Prostate gland (tissue), 2 donors: ENCODE measurements at places on chromosomes 2 and 18. TPM values are rescaled to one million over a fixed set of nuclear protein-coding genes. Genes with fewer than 3 reads are reported as not detected.

MC4R gene
- total RNA-seq: not detected

AGXT gene
- total RNA-seq: not detected

LHCGR gene
- not detected for total RNA-seq

DSG1 gene
- 5.5 TPM for total RNA-seq

IFT172 gene
- total RNA-seq: 42.8 TPM

DNA sequence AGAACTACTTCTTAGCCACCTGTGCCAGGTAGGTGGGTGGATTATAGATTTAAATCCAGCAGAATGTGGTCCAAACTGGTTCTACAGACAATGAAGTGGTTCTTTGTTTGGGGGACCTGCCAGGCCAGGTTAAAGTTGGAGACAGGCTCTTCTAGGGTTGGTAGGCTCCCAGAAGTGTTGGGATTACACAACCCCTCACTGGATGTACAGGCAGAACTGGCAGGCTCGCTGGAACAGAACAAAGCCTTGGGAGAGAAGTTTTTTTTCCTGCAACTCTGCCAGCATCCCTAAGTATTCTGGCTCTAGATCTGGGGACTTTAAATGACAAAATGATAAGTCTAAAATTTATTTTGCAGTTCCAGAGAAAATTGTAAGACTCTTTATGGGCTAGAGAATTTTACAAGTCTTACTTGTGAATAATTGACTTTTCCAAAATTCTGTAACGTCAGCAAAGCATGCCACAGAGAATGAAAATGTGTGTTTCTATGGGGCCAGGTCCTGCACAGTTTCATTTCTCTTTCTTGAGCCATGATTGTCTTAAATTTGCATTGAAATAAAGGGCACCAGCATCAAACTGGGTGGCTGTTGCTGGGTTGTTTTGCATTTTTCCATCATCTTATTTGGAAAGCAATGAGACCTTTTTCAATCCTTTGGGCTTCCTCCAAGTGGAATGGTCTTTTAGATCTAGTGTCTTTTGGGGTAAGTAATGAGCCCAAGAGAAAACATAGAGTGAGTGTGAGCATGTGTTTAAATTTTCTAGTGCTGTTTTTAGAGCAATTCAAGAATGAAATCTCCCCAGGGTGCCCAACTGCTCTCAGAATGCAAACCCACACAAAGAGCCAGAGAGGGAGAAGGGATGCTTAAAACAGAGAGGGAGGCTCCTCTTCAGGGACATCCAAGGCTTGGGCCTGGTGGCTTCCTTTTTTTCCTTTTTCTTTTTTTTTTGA is 32.4 kb upstream of the ATL2 start:
- peak overlapping the region; percentile 14 for H3K27ac ChIP-seq
- H3K36me3 ChIP-seq: no peaks in the 10 kb centered on the region
- H3K27me3 ChIP-seq: no peaks in the 10 kb centered on the region
- no peak overlapping the region for H3K4me3 ChIP-seq

GRCh38 chr2:195488567-195488966 is 168.5 kb upstream of the SLC39A10 start:
- H3K36me3 ChIP-seq: no peaks in the 10 kb centered on the region
- H3K4me3 ChIP-seq: no peak overlapping the region
- H3K4me1 ChIP-seq: no peaks in the 10 kb centered on the region
- no peak overlapping the region for H3K27ac ChIP-seq
- H3K27me3 ChIP-seq: no peaks in the 10 kb centered on the region

DNA sequence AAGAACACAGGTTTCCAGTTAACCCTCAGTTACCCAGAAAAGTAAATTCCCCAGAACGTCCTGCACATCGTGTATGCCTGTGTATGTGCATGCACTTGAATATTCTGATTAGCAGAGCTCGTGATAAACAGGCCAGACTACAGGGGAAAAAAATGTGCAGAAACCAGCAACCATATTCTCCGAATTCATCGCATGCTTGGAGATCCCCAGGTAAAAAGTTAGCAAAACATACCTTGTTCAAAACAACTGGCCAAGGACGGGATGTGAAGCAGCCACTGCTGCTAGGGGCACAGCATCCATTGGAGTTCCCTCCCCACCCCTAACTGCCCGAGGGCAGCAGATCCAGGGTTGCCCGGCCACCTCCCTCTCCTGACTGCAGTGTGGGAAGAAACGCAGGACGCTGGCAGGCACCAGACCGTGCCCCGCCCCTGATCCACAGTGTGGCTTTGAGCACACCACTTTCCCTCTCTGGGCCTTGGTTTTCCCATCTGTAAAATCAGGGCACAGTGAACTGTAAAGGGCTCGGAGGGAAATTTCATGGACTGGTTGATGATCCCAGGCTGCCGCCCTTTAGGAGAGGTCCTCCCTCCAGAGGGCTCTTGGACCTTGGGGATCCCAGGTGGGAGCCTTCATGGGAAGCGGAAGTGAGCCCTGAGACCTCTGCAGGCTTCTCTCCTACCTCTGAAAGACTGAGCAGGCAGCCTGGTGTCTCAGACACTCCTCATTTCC is 11.9 kb upstream of the ARID5A start:
- H3K27me3 ChIP-seq: no peaks in the 10 kb centered on the region
- no peaks in the 10 kb centered on the region for H3K36me3 ChIP-seq
- H3K4me1 ChIP-seq: peaks cover 2% of the 10 kb centered on the region

GRCh38 chr2:183224948-183225347 is 100.7 kb downstream of the NUP35 start:
- no peaks in the 10 kb centered on the region for H3K27me3 ChIP-seq
- H3K4me1 ChIP-seq: no peaks in the 10 kb centered on the region
- no peak overlapping the region for H3K4me3 ChIP-seq
- no peaks in the 10 kb centered on the region for H3K36me3 ChIP-seq
- no peak for DNase-seq

GRCh38 chr18:55250768-55251173 is 291.5 kb upstream of the CCDC68 start:
- H3K4me3 ChIP-seq: no peak overlapping the region
- H3K4me1 ChIP-seq: no peaks in the 10 kb centered on the region
- H3K27me3 ChIP-seq: no peaks in the 10 kb centered on the region
- no peak for DNase-seq
- no peaks in the 10 kb centered on the region for H3K36me3 ChIP-seq
- H3K27ac ChIP-seq: no peak overlapping the region

GRCh38 chr18:48943333-48943732 is 7.4 kb downstream of the SMAD7 start:
- no peak overlapping the region for H3K4me3 ChIP-seq
- peaks cover 51% of the 10 kb centered on the region for H3K4me1 ChIP-seq
- H3K36me3 ChIP-seq: no peaks in the 10 kb centered on the region
- no peak for DNase-seq
- H3K27me3 ChIP-seq: no peaks in the 10 kb centered on the region

- H3K27me3 ChIP-seq: no peaks in the 10 kb centered on the region
- H3K36me3 ChIP-seq: no peaks in the 10 kb centered on the region
- no peak overlapping the region for H3K27ac ChIP-seq
- H3K4me3 ChIP-seq: no peak overlapping the region
- H3K4me1 ChIP-seq: no peaks in the 10 kb centered on the region
Measured at GRCh38 chr2:119477113-119477505, 45.5 kb downstream of the TMEM37 start.

DNA sequence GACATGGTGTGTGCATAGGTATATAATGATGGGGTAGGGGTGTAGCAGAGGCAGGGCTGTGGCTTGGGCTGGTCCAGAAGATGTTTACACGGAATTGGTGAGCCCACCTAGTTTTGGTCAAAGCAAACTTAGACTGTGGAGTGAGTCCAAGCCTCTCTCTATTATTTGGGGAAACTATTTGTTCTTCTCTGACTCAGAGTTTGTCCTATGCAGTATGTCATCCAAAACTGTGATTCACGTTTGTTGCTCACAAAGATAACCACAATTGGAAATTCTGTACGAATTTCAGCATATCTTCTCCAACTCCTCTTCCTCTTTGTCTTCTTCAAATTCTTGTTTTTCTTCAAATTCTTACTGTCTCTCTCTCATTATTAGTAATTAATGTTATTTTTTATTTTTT is 292.9 kb downstream of the XIRP2 start:
- H3K4me3 ChIP-seq: no peak overlapping the region
- no peaks in the 10 kb centered on the region for H3K36me3 ChIP-seq
- no peaks in the 10 kb centered on the region for H3K27me3 ChIP-seq
- DNase-seq: no peak
- no peaks in the 10 kb centered on the region for H3K4me1 ChIP-seq
- no peak overlapping the region for H3K27ac ChIP-seq

- H3K27me3 ChIP-seq: no peaks in the 10 kb centered on the region
- no peaks in the 10 kb centered on the region for H3K36me3 ChIP-seq
- no peaks in the 10 kb centered on the region for H3K4me1 ChIP-seq
- no peak overlapping the region for H3K4me3 ChIP-seq
Measured at GRCh38 chr2:177275743-177276055, 11.2 kb upstream of the NFE2L2 start.

- H3K4me1 ChIP-seq: no peaks in the 10 kb centered on the region
- no peaks in the 10 kb centered on the region for H3K27me3 ChIP-seq
- no peak overlapping the region for H3K27ac ChIP-seq
- no peaks in the 10 kb centered on the region for H3K36me3 ChIP-seq
- no peak overlapping the region for H3K4me3 ChIP-seq
Measured at GRCh38 chr2:58594762-58595161, 353.6 kb upstream of the FANCL start.

DNA sequence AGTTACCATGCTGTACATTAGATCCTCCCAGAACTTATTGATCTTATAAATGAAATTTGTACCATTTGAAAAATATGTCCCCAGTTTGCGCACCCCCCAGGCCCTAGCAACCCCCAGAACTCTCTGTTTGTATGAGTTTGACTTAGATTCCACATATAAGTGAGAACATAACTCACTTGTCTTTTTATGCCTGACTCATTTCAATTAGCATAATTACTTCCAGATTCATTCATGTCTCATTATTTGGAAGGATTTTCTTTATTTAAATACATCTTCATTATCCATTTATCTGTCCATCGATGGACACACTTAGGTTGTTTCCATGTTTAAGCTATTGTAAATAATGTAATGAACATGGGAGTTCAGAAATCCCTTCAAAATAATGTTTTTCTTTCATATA is 705.9 kb downstream of the CCDC85A start:
- H3K27ac ChIP-seq: no peak overlapping the region
- H3K4me1 ChIP-seq: no peaks in the 10 kb centered on the region
- H3K4me3 ChIP-seq: no peak overlapping the region
- no peak for DNase-seq

GRCh38 chr2:10579876-10580514 is 109.8 kb downstream of the NOL10 start:
- no peaks in the 10 kb centered on the region for H3K27me3 ChIP-seq
- H3K36me3 ChIP-seq: no peaks in the 10 kb centered on the region
- H3K4me1 ChIP-seq: no peaks in the 10 kb centered on the region
- H3K4me3 ChIP-seq: no peak overlapping the region
- DNase-seq: no peak

GRCh38 chr18:69770238-69770637 is 177.4 kb downstream of the CD226 start:
- no peaks in the 10 kb centered on the region for H3K4me1 ChIP-seq
- DNase-seq: no peak
- H3K4me3 ChIP-seq: no peak overlapping the region
- no peak overlapping the region for H3K27ac ChIP-seq
- H3K27me3 ChIP-seq: no peaks in the 10 kb centered on the region

DNA sequence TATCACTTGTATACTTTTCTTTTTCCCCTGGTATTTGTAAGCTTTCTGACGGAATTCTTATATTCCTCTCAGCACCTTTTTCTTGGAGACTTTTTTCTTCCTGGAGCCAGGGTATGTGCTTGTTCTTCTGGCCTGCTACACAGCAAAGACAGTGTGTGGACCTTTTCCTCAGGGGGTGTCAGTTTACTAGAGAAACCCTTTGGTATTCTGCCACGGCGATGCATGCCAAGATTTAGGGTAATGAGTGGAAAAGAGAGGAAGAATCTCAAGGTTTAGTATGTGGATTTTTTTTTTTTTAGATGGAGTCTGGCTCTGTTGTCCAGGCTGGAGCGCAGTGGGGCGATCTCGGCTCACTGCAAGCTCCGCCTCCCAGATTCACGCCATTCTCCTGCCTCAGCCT is 152.2 kb downstream of the PHLPP1 start:
- no peak for DNase-seq
- H3K27me3 ChIP-seq: no peaks in the 10 kb centered on the region
- H3K4me3 ChIP-seq: no peak overlapping the region
- no peaks in the 10 kb centered on the region for H3K4me1 ChIP-seq
- no peaks in the 10 kb centered on the region for H3K36me3 ChIP-seq

- no peak overlapping the region for H3K27ac ChIP-seq
- H3K4me3 ChIP-seq: no peak overlapping the region
- DNase-seq: no peak
Measured at GRCh38 chr2:217638533-217638932, 364.3 kb downstream of the TNS1 start.

GRCh38 chr2:224062481-224063297 is 23.6 kb upstream of the SERPINE2 start:
- no peak overlapping the region for H3K27ac ChIP-seq
- H3K27me3 ChIP-seq: no peaks in the 10 kb centered on the region
- H3K36me3 ChIP-seq: no peaks in the 10 kb centered on the region
- no peak for DNase-seq

- H3K27me3 ChIP-seq: peaks cover 2% of the 10 kb centered on the region
- no peaks in the 10 kb centered on the region for H3K4me1 ChIP-seq
- no peak overlapping the region for H3K27ac ChIP-seq
- no peaks in the 10 kb centered on the region for H3K36me3 ChIP-seq
- no peak for DNase-seq
Measured at GRCh38 chr2:156784020-156784701, 348.0 kb downstream of the GPD2 start.
